ENCODE measurements at places on chromosomes 13 and 19.

GRCh38 chr19:49920624-49921363 is 8.2 kb upstream of the ATF5 start:
- DNase-seq: peak; percentile 10

DNA sequence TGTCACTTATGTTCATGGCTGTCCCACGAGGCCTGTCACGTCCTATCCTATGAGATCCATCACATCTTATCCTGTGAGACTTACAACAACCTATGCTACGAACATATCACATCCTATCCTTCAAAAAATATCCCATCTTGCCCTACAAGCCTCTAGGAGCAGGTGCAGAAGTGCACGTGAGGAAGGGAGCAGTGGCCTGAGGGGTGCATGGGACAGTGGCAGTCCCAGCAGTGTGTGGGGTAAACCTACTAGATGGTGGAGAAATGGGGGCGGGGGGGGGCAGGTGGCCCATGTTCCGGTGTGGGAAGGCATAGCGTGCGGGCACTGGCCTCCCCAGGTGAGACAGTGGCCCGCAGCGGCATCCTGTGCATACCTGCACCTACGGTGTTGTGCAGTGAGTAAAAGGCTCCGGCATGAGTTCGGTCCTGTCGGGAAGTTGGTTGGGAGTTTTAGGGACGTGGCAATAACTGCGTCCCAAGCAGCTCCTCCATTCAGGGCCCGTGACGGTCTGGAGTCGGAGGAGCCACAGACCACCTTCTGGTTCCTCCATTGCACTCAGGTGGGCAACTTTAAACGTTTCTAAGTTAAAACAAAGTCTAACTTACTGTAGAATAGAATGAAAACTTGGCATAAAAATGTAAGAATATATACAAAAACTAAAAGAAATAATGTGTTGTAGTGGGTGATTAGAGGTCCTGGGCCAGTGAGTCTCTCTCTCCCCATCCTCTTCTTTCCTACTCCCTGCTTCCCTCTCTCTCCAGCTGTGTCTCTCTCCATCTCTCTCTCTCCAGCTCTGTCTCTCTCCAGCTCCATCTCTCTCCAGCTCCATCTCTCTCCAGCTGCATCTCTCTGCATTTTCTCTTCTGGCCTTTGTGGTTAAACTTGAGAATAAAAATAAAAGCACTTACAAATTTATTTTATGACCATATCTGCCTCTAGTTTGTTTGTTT is 42.1 kb downstream of the ATP11A start:
- DNase-seq: no peak

GRCh38 chr13:83272652-83273240 is 609.5 kb downstream of the SLITRK1 start:
- no peak for DNase-seq

GRCh38 chr19:42253245-42254088 is 1.5 kb downstream of the ERF start:
- DNase-seq: no peak

DNA sequence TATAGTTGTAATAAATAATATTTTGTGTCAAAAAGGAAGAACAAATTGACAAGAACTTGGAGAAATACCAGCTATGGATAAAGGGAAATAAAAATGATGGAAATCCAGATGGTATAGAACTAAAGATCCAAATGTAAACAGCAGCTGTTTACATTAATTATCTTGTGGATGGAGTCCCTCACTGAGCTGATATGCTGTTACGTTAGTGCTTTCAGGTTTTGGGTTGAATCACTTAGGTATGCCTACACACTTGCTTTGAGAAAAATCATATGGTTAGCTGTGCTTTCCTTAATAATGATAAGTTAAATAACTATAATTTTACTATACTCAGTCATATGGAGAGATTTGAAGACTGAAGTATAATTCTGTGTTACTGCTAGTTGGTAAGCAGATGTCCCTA is 27.7 kb downstream of the WASF3 start:
- no peak for DNase-seq

GRCh38 chr13:104385404-104385803 is 1319.2 kb upstream of the SLC10A2 start:
- DNase-seq: no peak

DNA sequence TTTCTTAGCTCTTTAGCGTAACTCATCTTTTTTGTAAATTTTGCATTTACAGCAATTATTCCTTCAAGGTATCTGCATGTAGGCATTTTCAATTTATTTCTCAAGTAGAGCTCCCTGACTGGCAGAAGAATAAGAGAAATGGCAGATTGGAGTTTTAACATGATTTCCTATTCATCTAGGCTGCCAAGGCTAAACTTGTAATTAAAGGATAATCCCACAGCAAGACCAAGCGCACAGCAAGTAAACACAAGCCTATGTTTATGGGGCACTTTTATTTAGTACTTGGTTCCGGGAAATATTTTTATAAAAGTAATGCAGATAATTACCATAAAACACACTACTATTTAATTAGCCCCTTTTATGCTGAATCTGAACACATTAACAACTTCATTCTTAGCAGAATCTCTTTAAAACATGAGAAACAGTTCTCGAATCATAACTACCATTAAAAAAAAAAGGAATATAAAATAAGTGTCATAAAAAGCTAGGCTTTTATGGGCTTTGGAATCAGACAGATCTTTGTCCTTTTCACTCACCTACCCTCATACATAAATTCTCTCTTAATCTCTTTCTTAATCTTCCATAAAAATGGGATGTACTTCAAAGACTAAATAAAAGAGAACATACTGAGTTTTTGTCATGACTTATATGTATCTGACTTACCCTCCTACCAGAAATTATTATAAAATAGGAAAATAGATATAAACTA is 961.6 kb upstream of the MIR17HG start:
- DNase-seq: no peak

GRCh38 chr13:44407891-44408290 is 34.3 kb downstream of the SERP2 start:
- DNase-seq: no peak

DNA sequence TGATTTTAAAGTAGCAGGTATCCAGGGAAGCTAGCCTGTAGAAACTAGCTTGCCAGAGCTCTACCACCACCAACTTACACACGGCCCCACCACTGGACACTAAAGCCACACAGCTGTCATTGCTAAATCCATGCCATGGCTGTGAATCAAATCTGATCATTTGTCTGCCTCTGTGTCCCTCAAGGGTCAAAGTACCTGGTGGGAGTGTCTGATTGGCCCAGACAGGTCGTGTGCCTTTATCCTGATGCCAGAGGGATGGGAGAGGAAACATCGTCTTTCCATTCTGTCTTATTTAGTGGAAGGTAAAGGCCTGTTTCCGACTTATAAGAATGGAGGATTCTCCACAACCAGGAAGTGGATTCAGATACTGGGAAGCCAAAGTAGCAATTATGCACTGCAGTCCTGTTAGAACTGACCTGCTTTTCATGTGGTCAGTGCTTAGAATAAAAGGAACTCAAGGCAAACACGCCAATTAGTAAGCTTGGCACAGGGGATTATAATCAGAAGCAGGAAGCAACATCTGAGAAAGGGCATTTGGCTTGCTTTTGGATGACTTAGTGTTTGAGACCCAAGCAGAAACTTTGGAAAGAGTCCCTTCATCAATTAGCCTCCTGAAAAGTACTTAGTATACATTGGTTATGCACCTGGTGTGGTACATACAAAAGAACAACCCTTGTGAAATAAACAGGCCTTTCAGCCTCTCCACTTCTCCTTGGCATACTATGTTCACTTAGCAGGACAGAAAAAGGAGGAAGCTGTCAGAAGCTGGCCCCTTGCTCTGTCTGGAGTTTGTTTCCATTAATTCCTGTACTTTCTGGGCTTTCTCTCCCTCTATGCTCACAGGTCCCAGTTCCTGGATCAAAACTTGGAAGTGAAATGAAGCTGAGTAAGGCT is 192.4 kb downstream of the NUFIP1 start:
- no peak for DNase-seq

DNA sequence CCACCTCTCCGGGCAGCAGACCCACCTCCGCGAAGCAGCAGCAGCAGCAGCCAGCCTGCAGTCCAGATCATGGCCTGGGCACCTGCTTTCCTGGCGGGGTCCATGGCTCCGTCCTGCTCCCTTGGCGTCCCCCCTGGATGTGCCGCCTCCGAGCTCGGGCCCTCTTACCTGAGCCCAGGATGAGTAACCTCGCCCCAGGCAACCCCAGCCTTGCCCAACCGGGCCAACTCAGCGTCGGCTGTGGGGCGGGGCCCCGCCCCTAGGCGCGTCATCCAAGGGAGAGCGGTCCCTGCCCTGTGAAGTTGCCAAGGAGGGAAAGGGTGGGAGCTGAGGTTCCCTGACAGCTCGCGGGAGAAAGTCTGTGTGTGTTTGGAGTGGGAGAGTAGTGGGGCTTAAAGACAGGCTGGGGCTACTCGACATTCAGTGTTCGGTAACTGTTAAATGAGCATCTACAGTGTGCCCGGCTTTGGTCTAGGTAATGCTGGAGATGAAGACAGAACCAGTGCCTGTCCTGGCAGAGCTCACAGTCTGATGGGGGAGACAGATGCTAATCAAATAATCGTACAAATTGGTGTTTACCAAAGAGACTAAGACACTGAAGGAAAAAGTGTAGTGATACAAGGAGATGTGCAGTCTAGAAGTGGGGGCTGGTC is at the start of gene LYPD3:
TSS of gene LYPD3 (minus strand) at position 141 of the 653 bp plus-strand sequence. CDS start at position 104, 37 bp downstream.
- DNase-seq: no peak

DNA sequence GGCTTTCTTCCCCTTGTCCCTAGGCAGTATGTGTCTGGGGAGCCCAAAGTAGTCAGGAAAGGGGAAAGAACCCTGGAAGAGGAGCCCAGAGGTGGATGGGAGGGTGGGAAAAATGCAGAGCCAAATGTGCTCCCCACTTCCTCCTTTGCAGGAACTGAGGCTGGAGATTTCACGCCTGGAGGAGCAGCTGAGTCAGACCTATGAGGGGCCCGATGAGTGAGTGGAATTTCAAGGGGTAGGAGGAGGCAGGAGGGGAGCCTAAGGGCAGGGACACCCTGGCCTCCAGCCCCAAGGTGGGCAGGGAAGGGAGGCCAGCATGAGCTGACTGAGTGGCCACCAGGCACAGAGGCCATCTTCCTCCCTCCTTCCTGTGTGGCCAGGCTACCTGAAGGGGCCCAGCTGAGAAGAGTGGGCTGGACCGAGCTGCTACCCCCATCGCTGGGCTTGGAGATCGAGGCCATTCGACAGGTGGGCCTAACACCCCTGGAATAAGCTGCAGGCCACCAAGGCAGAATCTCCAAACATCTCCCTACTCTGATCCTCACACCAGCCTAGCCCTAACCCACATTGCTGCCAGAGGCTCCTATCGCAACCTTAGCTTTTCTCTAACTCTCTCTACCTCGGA is 14.3 kb downstream of the PTH2 start:
- DNase-seq: no peak

- no peak for DNase-seq
Measured at GRCh38 chr19:5478925-5479588, 23.8 kb downstream of the ZNRF4 start.

DNA sequence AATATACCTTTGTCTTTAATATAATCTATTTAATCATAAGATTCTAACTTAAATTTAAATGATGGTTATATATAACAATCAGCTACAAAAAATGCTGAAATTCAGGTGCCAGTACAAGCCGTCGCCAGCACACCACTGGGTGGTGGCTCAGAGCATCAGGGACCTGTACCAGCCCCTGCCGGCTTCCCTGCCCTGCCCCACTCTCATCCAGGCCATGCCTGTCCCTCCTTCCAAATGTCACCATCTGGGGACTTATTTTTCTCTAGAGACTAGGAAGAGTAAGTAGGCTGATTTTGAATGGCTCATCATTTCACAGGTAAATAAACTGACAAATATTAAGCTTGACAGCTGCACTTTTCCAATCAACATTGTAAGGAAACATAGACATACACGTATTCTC is 1.6 kb downstream of the METTL21C start:
- DNase-seq: no peak

DNA sequence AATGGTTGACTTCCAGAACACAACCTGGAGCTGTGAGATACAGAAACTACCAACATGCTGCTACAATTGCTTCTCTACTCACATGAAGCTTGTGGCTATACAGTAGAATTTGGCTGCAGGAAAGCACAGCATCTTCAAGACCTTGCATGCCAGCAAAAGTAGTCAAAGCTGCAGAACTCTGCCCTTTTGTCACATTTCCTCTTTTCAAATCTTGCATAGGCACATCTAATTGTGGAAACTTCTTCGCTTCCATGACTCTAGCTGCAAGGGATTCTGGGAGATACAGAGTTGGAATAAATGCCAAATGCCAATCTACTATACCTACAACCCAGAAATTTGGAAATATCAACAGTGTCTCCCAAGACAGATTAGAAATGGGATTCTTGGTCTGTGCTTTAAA is 462.2 kb downstream of the FOXO1 start:
- no peak for DNase-seq

- no peak for DNase-seq
Measured at GRCh38 chr13:71828564-71828963, 38.4 kb downstream of the DACH1 start.

DNA sequence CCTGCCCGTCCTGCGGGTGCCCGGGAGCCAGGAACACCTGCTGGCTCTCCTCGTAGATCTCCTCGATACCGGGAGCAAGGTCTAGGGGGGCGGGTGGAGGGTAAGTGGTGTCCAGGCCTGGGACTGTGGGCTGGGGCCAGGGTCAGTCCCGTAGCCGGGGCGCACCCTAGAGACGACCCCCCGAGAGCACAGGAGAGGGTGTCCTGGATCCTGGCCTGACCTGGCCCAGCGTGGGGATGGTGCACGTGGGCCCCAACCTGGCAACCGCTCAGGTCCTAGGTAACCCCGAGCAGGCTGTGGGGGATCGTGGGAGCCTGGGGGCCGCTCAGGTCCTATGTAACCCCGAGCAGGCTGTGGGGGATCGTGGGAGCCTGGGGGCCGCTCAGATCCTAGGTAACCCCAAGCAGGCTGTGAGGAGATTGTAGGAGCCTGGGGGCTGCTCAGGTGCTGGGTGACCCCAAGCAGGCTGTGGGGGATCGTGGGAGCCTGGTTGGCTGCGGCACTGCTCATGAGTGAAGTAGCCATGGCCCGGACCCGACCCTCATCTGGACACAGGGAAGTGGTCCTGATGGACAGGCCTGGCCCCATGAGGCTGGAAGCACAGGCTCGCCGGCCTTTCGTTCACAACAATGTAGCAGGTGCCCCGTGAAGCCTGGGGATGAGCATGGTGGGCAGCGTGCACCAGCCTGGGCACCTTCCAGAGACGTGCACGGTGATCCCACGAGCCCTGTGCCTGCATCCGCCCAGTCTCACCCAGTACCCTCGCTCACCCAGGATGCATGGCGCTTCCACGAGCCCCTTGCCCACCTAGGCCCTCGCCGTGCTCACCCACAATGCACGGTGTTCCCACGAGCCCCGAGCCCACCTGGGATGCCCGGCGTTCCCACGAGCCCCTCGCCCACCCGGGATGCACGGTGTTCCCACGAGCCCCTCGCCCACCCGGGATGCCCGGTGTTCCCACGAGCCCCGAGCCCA is 6.2 kb downstream of the GPX4 start:
- DNase-seq: no peak
